ENCODE measurements at places on chromosomes 1 and 21. TPM values are rescaled to one million over a fixed set of nuclear protein-coding genes. Genes with fewer than 3 reads are reported as not detected.

Gene AJAP1
- not detected for total RNA-seq

Gene CD5L
- not detected for total RNA-seq

Gene PAQR6
- total RNA-seq, result 6.3 TPM

Gene GPR25
- 0.25 TPM for total RNA-seq

Gene FAM131C
- 5.1 TPM for total RNA-seq

Gene KLHL17
- total RNA-seq, result 31.7 TPM

Gene NUDC
- total RNA-seq, result 55.5 TPM

Gene LCE1B
- total RNA-seq, result not detected

Gene TGFB2
- not detected for total RNA-seq

Gene PEAR1
- not detected for total RNA-seq

Gene C1orf74
- total RNA-seq, result 2.2 TPM

Gene NLRP3
- 0.40 TPM for total RNA-seq

Gene CASZ1
- 8.1 TPM for total RNA-seq

Gene PTGFR
- not detected for total RNA-seq

Gene AMPD1
- not detected for total RNA-seq

Gene ASAP3
- total RNA-seq, result 0.63 TPM

Gene KRTAP11-1
- total RNA-seq, result not detected

Gene EPHA2
- not detected for total RNA-seq

Gene MXRA8
- total RNA-seq, result 0.23 TPM

Gene SHISA4
- 0.55 TPM for total RNA-seq

Gene KPRP
- total RNA-seq, result not detected

Gene FCRL6
- not detected for total RNA-seq
